GM13976 (cell line): ENCODE measurements at places on chromosomes 16 and 17.

GRCh38 chr16:68526143-68526781, 12.8 kb upstream of the ZFP90 start:
- DNase-seq: no peak

GRCh38 chr16:66275775-66276428, 90.6 kb upstream of the CDH5 start:
- DNase-seq: peak; percentile 44

GRCh38 chr17:2484876-2485275, 26.8 kb downstream of the METTL16 start:
- no peak for DNase-seq

GRCh38 chr16:70648606-70649005, 2.2 kb downstream of the IL34 start:
- DNase-seq: no peak

DNA sequence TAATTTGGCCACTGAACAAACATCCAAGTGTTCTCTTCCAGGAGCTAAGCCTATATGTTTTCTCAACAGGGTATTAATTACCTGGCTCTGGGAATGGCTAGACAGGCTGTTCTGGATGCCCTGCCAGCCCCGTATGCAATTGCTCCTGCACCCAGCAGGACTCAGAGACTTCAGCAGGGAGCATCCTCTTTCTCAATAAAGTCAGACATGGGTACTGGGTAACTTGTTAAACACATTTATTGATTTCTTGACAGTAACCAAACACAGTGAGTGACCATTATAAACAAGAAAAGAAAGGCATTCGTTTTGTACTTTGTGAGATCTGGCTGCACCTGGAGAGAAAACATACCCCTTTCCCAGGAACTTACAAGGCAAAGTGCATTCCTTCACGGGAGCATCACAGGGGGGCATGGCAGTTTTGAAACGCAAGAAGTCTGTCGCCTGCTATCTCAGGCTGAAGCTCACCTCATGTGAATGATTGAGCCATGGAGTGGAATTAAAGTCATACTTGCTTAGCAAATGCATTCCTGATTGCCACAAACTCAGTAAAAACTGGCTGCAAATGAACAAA, 369.8 kb downstream of the UTP18 start:
- DNase-seq: no peak

DNA sequence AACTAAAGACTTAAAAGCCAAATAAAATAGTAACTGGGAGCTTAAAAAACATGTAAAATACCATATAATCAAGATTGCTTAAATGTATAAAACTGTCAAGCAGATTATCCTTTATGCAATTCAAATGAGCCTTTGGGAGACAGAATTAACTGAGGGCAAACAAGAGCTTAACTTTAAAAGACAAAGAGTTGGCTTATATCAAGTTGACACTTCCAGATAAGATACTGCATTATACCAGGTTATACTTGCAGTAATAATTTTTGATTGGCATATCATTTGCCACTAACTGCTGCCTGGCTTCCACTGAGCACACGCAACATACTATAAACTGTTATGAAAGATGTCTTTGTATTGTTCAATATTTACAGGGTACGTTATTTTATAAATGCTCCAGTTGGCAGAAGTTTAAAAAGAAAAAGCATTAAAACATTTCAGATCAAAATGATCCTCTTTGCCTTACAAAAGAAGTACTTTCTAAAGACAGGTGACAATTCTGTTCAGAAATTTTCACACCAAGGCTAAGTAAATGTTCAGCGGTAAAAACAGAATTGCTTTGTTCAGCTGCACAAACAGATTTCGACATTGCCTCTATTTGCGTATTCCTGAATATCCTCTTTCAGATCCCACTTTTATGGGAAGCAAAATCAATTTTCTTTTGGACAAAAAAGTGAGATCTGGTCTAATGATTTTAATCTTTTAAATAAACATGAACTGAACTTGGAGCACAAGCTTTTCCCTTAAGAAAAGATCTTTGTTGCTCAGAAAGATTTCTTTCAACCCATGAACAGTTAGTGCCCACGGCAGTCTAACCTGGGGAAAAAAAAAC, 50.7 kb downstream of the TOX3 start:
- DNase-seq: no peak

DNA sequence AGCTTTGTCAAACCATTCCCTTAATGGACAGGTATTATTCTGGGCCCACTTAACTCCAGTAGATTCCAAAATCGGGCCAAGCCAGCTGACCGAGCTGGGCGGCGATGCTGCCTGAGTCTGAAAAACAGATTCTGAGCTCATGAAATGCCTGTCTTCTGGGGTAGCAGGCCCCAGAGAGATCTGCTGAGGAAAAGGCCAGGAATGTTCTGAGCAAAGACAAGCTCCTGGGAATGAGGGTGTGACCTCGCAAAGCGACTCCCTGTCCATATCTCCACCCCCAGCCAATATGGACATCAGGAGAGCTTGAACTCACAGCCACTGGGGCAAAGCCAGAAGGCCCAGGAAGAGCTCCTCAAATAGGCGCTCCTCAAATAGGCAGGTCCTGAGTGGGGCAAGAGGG, 23.7 kb downstream of the ZNF423 start:
- no peak for DNase-seq

DNA sequence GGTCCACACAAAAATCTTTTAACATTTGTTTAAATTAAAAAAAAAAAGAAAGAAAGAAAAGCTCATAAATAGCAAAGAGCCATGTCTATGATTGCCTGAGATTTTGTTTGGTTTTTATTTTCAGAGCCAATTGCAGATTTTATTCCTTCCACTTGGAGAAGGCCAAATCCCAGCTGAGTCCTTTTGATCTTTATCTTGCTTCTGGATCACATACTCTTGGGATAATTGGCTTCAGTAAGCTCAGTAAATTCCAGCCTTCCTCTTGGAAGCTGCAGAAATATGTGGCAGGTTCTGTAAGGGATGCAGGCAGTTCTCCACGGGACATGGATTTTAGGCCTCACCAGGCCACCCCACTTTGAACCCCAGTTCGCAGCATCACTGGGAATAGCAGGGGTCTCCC, 63.3 kb upstream of the TMC5 start:
- DNase-seq: no peak
